ENCODE measurements at places on chromosomes 16 and 17. TPM values are rescaled to one million over a fixed set of nuclear protein-coding genes. Genes with fewer than 3 reads are reported as not detected.

DNA sequence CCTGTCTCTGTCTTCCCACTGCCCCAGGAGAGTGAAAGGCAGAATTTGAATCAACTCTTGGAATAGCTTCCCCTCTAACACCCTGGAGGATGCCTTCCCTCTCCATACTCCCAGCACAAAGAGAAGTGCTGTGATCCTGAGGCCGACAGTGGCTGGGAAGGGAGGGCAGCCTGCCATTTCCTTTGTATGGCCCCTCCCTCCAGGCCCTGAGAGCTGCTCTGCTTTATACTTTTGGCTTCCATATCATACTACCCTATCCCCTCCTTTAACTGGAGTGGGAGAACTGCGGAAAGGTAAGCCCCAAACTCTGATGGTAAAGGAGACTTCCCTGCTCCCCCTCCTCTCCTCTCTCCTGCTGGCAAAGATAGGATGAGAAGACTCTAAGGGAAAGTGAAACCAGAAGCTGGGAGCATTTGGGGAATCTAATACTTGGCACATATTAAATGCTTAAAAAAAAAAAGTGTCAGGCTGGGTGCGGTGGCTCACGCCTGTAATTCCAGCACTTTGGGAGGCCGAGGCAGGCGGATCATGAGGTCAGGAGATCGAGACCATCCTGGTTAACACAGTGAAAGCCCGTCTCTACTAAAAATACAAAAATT, 4.1 kb upstream of the MED24 start:
- DNase-seq = no peak

FBXW10B gene
- total RNA-seq = 2.1 TPM

- no peak for DNase-seq
Measured at GRCh38 chr16:2284001-2284770, 16.3 kb upstream of the RNPS1 start.

DNA sequence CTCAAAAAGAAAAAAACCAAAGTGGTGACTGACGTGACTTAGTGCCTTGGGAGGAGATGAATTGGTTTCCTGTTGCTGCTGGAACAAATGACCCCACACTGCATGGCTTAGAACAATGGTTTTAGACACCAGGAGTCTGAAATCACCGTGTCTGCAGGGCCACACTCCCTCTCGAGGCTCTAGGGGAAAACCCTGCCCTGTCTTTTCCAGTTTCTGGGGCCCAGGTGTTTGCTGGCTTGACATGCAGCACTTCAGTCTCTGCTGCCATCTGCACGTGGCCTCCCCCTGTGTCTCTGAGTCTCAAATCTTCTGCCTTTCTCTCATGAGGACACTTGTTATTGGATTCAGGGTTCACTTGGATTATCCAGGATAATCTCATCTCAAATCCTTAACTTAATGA, 323.8 kb upstream of the TNRC6C start:
- no peak for DNase-seq

PHLPP2 gene
- total RNA-seq = 13.3 TPM

GRCh38 chr17:83062818-83063671, 16.4 kb upstream of the METRNL start:
- DNase-seq = peak; percentile 2

DNA sequence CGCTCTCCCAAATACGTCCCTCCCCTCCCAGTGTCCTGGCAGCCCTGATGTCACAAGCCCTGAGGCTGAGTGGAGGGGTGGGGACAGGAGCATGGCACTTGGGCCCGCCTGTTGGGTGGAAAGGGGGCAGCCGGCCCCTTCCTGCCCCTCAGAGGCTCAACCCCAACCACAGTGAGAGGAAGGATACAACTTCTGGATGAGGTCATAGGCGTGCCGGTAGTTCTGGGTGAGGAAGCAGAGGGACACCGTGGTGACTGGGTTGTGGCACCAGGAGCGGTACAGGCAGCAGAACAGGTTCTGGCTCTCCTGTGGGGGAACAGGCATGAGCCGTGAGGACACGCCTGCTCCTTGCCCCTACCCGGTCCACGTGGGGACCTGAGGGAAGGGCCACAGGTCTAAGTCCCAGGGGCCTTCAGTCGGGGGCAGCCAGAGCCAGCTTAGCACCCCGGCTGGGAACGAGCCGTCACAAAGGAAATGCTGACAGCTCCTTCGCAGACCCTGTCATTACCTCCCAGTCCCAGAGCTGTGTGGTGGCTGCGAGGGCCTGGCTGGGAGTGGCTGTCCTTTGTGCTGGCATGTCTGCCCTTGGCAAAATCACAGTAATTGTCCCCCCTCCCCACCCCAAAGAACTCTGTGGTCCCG, 11.2 kb upstream of the MTSS2 start:
- no peak for DNase-seq

DNA sequence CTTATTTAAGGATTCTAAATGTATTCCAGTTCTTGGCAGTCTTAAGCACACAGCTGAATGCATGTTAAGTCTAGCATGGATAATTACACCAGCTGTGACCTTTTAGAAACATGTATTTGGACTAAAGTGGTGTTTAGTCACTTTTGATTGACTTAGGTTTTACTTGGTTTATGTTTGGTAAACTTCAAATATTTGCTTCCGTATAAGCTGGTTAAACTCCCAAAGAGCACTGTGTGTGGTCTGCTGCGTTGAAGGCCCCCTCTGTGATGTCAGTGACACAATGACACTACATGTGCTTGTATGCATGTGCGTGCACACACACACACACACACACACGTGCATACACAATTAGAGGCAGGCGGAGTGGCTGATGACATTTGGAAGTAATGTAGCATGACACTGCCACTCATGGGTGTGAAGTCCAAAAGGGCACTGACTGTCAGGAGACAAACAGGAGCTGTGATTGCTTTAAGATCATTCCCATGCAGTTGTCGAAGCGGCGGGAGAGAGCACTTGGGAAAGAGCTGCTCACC, 156.1 kb upstream of the CDH13 start:
- DNase-seq = no peak

DNA sequence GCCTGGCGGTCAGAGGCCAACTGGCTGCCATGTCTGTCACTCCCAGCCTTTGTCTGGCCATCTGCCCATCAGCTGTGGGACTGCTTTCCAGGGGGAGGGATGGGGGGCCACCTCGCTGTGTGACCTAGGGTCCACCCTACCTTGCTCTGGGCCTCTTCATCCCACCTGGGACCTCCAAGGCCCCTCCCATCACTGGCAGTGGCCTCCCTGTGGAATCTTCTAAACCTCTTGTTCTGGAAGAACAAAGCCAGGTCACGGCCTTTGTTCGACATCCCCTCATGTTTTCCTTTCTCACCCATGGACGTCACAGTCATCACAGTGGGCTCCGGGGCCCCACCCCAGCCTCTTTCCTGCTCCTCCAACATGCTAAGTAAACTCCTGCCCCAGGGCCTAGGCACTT, 24.0 kb downstream of the SPNS2 start:
- DNase-seq = no peak

GRCh38 chr16:59039066-59039720, 305.1 kb upstream of the GOT2 start:
- DNase-seq = no peak

DNA sequence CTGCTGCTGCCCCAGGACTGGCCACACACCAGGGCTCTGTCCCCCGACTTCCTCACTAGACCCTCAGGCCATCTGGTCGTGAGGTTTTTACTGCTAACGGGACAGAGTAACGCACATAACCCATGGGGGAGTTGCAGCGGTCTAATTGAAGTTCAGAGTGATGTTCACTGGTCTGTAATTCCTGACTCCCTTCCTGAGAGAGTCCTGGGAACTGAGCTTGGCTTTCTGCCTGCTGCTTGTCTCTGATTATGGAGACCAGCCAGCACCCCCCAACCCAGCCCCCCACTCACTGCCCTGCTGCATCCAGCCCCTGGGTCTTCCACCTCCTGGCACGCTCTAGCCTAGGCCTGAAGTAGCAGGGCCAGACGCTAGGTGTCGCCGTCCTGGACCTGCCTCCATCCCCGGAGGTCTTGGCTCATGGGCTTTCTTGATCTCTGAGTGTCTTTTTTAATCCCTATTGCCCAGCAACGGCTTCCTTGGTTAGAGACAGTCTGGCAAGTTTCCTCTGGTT, 192.9 kb downstream of the CCDC182 start:
- DNase-seq = no peak

- no peak for DNase-seq
Measured at GRCh38 chr16:27991876-27992275, 71.6 kb downstream of the GSG1L start.

GRCh38 chr17:10775058-10775457, 28.8 kb downstream of the TMEM238L start:
- no peak for DNase-seq

DNA sequence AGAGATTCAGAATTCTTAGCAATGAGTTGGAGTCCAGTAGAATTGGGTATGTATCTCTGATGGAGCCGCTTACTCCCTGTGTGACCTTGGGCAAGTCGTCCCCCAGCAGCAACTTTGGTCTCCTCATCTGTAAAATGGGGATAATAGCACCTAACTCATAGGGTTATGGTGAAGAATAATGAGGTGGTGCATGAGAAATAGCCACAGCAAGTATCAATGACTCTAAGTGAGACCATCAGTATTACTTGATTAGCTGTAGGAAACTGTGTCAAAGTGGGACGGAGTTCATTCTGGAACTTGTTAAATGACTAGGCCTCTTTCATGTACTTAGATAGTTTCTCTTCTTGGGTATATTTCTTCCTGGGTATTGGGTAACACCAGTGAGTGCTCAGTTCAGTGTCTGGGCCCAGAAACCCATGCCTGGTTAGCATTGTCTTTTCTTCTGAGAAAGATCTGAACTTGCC, 6.4 kb downstream of the PRKCB start:
- DNase-seq = no peak

CCL18 gene
- not detected for total RNA-seq

KRTAP3-2 gene
- total RNA-seq = not detected

SRL gene
- not detected for total RNA-seq

All from activated T-cell treated with anti-CD3 and anti-CD28 coated beads, Interleukin-2, amount 50 U/mL, for 4 hours (primary cell).